Lower lobe of right lung (tissue), 2 donors: ENCODE measurements at places on chromosomes 4 and X.

- no peak for DNase-seq
These were observed 26.2 kb downstream of the SYAP1 start for GRCh38 chrX:16745659-16746058.

DNA sequence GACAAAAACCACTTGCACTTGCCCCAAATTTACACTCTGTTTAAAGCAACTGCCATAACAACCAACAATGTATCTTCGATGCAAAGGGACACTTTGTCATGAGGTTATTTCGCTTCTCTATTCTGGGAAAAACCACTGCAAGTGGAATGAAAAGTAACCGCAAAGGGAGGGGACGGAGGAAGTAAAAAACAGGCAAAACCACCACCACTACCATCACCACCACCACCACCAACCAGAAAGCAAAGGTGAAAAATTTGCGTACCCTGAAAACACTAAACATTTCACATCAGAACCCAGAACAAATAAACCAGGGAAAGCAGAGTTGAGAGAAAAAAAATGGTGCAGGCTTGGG lies 1.2 kb upstream of the N4BP2 start:
- DNase-seq = no peak

- no peak for DNase-seq
These were observed 74.1 kb upstream of the FAM9B start for GRCh38 chrX:9108054-9108453.

- no peak for DNase-seq
These were observed 34.2 kb downstream of the ARAP2 start for GRCh38 chr4:36209941-36210649.

DNA sequence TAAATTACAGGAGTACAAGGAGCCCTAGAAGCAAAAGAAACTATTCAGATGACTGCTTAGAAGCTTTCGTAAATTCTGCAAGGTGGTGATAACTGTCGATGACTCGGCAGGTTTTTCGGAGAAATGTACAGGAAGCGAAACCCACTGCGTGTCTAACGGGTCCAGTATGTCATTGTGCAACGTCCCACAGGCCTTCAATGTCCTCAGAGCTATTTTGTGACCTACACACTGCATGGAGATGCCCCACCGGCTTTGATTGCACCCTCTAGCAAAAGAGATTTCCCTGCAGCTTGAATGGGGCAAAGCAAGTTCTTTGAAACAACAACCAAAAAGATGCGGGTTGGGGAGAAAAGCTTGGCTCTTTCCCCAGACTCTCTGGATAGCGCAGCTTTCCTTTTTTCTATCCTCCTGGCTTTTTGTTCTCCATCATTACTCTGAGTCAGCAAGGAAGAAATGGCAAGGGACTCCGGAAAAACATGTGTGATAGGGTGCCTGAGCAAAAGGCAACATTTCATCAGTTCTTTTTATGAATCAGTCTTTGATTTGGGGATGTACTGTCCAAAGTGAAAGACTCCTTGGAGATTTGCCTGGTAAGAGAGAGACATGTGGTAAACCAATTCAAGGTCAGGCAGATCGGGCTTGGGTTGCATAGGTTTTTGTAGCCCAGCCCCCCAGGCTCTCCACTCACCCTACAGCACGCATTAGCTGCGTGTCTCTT lies 112.0 kb upstream of the TBL1X start:
- DNase-seq = peak; percentile 55

DNA sequence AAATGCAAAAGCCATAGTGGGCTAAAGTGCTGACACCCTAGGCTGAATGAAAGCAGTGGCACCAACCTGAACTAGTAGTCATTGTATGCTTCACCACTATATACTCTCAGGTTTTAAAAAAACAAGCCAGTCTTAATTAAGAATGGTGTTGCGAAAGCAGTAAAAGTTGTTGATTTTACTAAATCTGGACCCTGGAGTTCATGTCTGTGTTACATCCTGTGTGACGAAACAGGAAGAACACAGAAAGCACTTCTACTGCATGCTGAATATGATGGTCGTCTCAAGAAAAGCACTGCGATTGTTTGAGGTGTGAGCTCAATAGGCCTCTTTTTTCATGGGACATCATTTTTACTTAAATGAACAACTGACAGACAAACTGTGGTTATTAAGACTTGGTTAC lies 24.2 kb upstream of the GDPD2 start:
- DNase-seq = no peak
